Islet precursor cell (in vitro differentiated cells): ENCODE measurements at places on chromosomes 1 and 21.

GRCh38 chr1:207822602-207823451 is 71.0 kb downstream of the CD46 start:
- DNase-seq = no peak

DNA sequence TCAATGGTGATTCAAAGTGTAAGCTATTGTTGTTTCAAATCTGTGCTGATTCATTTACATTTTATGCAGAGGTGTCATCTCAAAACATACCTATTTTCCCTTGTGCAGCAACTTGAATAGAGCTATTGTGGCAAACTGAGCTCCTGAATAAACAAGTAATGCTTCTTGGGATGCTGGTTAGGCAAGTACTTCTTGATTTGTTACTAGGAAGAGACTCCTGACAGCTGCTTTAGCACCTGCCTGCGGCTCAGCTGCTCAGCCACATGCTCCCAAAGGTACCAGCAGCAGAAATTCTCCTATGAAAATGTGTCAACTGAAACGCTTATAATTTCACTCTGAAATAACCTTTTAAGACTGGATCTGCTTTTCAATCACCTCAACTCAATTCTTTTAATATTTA is 352.3 kb downstream of the RYR2 start:
- DNase-seq = no peak

GRCh38 chr1:59342801-59343575 is 46.1 kb downstream of the FGGY start:
- no peak for DNase-seq

DNA sequence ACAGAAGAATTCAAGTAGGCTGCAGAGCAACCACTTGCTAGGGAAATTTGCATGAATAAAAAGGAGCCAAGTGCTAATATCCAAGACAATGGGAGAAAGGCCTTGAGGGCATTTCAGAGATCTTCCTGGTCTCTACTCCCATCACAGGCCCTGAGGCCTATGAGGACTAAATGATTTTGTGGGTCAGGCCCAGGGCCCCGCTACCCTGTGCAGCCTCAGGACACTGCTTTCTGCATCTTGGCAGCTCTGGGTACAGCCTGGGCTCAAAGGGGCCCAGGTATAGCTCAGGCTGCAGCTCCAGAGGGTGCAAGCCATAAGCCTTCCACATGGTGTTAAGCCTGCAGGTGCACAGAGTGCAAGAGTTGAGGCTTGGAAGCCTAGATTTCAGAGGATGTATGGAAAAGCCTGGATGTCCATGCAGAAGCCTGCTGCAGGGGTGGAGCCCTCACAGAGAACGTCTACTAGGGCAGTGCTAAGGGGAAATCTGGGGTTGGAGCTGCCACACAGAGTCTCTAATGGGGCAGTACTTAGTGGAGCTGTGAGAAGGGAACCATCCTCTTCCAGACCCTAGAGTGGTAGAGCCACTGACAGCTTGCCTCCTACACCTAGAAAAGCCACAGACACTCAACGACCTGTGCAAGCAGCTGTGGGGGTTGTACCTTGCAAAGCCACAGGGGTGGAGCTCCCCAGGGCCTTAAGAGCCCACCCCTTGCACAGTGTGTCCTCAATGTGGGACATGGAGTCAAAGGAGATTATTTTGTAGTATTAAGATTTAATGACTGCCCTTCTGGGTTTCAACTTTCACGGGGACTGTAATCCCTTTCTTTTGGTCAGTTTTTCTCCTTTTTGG is 13.7 kb upstream of the ACTRT2 start:
- no peak for DNase-seq

DNA sequence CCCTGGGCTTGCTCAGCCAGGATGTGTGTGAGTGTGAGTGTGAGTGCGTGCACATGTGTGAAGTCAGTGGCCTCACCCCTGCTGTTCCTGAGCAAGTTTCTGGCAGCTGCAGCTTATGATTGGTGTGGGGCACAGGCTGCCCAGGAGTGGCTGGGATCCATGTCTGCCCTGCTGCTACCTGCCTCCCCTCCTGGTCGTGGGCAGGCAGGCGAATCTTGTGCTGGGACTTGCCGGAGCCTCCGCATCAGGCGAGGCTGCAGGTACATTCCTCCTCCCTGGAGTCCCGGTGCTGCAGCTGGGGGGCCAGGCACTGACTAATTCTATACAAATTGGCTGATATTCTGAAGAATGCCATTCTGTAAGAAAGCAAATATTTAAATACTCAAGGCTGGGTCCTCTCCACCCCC is 85.6 kb upstream of the WNT4 start:
- no peak for DNase-seq

GRCh38 chr1:154842635-154843034 is 27.4 kb downstream of the KCNN3 start:
- DNase-seq = no peak

DNA sequence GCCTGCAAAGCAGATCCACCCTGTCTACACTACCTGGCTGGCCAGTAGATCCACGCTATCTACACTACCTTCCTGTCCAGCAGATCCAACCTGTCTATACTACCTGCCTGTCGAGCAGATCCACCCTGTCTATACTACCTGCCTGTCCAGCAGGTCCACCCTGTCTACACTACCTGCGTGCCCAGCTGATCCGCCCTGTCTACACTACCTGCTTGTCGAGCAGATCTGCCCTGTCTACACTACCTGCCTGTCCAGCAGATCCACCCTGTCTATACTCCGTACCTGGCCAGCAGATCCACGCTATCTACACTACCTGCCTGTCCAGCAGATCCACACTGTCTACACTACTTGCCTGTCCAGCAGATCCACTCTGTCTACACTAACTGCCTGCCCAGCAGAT is 102.8 kb upstream of the SAMD11 start:
- no peak for DNase-seq

DNA sequence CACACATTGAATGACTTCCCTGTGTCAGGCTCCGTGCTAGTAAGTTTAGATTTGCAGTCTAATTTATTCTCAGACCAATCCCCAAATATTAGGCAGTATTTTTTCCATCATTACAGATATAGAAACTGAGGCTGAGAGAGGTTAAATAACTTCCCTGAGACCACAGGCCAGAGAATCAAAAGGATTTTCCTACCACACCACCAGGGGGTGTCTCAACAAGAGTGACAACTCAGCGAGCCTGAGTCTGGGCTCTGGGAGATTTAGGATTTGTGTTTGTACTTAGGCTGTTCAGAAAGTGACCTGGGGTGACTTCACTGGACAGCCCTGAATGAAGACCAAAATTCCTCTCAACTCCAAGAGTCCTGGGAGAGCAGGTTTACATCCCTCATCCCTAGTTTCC is 13.3 kb upstream of the LCE5A start:
- DNase-seq = no peak

- DNase-seq = no peak
Measured at GRCh38 chr1:26863685-26864077, 732 bp downstream of the SFN start.

GRCh38 chr1:205441318-205441633 is 14.6 kb downstream of the BLACAT1 start:
- no peak for DNase-seq

GRCh38 chr1:44911026-44911425 is 68.0 kb upstream of the PTCH2 start:
- DNase-seq = no peak

- DNase-seq = no peak
Measured at GRCh38 chr1:24045771-24046170, 65.6 kb upstream of the SRSF10 start.

DNA sequence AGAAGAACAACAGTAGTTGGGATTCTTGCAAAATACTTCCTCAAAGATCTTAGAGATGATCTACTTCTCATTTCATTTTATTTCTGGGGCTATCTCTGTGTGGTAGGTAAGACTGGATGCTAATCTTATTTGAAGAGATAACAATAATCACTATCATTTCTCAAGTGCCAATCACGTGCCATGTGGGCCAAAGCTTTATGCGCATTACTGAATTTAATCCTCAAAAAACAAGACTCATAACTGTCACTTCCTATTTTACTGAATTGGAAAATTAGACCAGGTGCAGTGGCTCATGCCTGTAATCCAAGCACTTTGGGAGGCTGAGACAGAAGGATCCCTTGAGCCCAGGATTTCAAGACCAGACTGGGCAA is 121.7 kb downstream of the KCNN3 start:
- no peak for DNase-seq

DNA sequence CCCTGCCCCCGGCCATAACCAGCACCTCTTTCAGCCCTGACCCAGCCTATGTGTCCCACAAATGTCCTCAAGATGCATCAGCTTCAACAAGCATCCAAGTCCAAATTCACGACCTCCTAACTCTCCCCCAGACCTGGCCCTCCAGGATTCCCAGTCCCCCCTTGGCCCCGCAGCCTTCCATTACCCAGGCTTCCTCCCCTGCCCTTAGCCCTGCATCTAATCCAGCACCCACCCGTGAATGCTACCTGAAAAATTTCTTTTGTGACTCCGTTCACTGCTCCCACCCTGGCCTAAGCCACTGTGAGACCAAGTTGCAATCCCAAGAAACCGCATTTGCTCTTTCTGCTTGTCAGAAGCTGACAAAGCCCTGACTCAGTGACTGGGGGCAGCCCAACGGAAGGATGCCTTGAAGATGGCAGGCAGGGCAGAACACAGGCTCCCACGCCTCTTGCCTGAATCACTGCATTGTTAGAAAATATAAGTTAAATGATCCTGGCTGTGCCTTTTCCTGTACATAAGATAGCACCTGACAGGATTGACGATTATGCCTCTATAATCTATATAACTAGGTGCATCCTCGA is 939 bp upstream of the MFAP2 start:
- DNase-seq = peak; percentile 69

DNA sequence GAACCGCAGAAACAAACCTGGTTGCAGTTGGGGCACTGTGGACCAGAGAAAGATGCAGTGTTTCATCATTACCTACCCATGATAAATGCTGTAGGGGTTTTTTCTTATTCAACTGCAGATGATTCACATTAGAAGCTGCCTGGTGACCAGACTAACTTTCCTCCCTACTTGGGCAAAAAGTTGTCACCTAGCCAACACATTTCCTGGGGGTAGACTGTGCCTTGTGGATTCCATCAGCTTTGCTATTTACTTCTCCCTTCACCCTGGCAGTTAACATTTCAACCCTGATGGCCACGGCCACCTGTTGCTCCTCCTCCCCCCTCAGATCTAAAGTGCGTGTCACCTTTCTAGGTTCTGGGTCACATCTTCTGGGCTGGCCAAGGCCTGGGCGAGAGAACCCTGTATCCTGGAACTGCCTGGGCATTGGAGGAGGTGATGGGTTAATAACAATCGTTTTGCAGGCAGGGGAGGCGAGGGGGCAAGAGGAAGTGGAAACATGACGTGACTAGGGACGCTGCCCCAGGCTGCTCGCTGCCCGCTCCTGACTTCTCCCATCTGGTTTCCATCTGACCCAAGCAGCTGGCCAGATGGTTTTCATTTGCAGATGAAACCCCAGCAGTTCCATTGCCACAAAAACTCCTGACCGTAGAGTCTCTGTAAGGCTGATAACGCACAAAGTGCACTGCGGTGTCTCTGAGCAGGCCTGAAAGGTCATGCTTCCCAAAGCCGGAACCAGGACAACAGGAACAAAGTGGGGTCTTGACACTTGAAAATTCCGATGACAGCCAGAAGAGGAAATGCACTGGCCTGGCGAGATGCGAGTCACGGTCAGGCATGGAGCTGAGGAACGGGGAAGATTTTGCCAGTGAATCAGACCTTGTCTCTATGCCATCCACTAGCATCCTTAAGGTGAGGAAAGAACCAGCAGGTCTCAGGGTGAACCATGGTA is 36.6 kb downstream of the CAPZB start:
- DNase-seq = peak; percentile 66

- peak; percentile 47 for DNase-seq
Measured at GRCh38 chr21:45027241-45028196, 46.9 kb upstream of the ADARB1 start.

- DNase-seq = no peak
Measured at GRCh38 chr1:220655509-220655908, 34.7 kb upstream of the C1orf115 start.

DNA sequence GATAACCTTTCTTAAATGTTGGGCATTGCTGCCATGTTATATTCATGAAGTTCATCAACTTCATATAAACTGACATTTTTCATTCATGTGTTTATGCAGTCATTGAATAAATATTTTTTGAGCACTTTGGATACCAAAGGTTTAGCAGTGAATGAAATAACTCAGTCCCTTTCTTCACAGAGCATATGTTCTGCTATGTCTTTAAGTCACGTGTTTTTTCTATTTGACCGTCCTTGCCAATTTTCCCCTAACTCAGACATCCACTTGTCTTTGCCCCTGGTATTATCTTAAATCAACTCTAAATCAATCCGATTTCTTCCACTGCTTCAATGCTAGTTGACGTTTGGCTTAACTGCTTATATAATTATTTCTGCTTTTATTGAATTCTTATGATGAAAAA is 16.6 kb downstream of the ADARB1 start:
- DNase-seq = no peak

DNA sequence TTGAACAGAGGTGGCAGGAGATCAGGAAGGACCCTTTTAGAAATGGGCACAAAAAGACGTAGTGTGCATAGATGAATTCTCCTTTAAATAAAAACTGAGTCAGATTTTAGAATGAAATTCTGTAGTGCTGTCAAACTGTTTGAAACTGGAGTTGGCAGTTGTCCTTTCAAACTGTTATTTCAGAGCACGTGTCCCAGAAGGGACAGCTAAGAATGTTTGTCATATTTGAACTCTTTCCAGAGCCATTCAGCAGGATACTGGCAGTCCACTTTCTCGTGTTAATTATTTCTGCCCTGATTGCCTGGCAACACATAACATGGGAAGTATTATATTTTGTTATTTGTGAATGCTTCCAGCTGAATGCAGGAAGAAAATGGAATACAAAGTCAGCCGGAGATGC is 212.3 kb upstream of the DPYD start:
- DNase-seq = no peak

DNA sequence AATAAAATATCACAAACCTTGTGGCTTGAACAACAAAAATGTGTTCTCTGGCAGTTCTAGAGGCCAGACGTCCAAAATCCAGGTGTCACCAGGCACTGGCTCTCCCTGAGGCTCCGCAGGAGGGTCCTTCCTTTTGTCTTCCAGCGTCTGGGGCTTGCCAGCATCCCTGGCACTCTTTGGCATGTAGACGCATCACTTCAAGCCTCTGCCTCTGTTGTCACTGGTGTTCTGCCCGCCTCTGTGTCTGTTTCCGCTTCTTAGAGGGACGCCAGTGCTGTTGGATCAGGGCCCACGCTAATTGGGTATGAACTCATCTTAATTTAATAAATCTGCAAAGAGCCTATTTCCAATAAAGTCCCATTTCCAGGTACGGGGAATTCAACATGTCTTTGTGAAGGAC is 273.7 kb upstream of the C1orf174 start:
- peak; percentile 35 for DNase-seq

DNA sequence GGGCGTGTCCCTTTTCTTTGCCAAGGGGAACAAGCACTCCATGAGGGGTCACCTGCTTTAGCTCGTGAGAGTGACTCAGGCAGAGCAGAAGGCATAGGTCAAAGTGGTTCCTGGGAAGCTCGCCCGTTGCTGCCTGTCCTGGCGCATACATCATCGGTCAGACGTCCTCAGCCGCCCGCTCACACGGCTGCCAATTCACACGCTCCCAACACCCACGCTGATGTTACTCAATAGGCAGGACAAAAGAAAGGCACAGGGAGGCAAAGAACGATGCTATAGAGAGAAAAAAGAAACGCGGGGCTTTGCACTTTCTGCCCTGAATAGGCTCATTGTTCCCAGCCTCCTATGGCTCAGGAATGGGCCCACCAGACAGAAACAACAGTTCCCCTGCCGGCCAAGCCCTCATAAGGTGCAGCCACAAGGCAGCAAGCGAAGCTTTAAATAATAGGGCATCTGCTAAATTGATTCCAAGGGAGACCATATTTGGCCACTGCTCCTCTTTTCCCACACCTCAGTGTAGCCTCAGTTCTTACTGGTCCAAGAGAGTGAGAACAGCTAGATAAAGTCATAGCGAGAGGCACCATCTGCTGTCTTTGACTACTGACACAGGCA is 38.7 kb downstream of the VTCN1 start:
- peak; percentile 75 for DNase-seq
